Naive thymus-derived CD4-positive, alpha-beta T cell (primary cell): ENCODE measurements at places on chromosomes 7 and 10. TPM values are rescaled to one million over a fixed set of nuclear protein-coding genes. Genes with fewer than 3 reads are reported as not detected.

BEND7 gene
- total RNA-seq = not detected

GBX1 gene
- total RNA-seq = not detected

DNA sequence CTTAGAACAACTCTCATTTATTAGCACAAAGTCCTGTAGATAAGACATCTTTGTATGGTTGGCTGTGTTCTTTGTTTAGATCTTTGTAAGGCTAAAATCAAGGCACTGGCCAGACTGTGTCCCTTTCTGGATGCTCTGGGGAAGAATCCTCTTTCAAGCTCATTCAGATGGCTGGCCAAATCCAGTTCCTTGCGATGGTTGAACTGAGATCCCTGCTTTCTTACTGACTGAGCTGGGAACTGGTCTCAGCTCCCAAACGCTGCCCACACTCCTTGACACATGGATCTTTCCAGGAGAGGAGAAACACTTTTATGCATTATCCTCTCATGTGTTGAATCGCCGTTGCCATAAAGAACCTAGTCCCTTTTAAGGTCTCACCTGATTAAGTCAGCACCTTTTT, 586.5 kb upstream of the IGFBP3 start:
- H3K4me3 ChIP-seq = no peak overlapping the region
- H3K27me3 ChIP-seq = no peaks in the 10 kb centered on the region
- H3K4me1 ChIP-seq = no peaks in the 10 kb centered on the region
- no peak for DNase-seq
- H3K36me3 ChIP-seq = no peaks in the 10 kb centered on the region

DNA sequence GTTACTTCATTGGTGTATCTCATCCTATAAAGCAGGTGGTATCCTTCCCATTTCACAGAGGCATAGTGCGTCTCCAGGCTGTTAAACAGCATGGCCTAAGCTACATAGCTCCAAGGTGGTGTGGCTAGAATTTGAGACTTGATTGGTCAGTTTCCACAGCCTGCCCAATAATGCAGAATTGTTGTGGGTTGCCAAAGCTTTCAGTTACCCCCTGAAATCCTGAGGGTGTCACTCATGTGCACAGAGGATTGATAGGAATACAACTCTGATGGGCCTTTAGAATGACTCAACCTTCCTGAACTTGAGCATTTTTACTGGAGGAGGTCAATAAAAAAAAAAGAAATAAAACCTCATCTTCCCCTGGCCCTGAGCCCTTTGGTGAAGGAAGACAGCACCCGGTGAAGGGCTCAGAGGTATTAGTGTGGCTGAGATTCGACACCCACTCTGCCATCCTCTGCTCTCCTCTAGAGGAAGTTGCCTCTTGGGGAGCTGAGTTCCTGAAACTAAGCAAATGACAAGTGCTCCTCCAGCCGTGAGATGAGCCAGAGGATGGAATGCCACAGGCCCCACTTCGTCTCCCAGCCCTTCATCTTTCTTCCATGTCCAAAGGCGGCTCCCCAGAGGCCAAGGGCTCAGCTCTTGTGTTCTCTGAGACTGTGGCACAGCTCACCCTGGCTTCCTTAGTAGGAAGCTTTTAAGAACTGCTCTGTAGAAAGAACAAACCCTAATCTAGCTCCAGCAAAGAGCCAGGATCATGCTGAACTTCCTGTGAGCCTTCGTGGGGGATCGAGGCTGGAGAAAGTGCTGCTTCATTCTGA, 1.0 kb downstream of the ACSL5 start:
- peaks cover 21% of the 10 kb centered on the region for H3K4me1 ChIP-seq
- H3K27me3 ChIP-seq = no peaks in the 10 kb centered on the region
- peak overlapping the region; percentile 89 for H3K4me3 ChIP-seq
- peak overlapping the region; percentile 95 for H3K27ac ChIP-seq
- peak; percentile 37 for DNase-seq

GRCh38 chr10:64275001-64275400, 753.8 kb downstream of the REEP3 start:
- H3K27ac ChIP-seq = no peak overlapping the region
- H3K36me3 ChIP-seq = no peaks in the 10 kb centered on the region
- DNase-seq = no peak
- no peaks in the 10 kb centered on the region for H3K27me3 ChIP-seq
- H3K4me1 ChIP-seq = no peaks in the 10 kb centered on the region
